ENCODE measurements at places on chromosomes 7 and 10. TPM values are rescaled to one million over a fixed set of nuclear protein-coding genes. Genes with fewer than 3 reads are reported as not detected.

The POLR2J3 gene
- 3.8 TPM for total RNA-seq

The PTF1A gene
- not detected for total RNA-seq

The CYP2E1 gene
- 0.40 TPM for total RNA-seq

The TUBB8 gene
- total RNA-seq, result not detected

The HPSE2 gene
- total RNA-seq, result not detected

The SAP25 gene
- total RNA-seq, result not detected

The PTN gene
- 4.7 TPM for total RNA-seq

The TECPR1 gene
- 19.6 TPM for total RNA-seq

The ANKRD2 gene
- total RNA-seq, result 31.3 TPM

The LBX1 gene
- total RNA-seq, result not detected

The UPK3B gene
- 0.15 TPM for total RNA-seq

The HMX2 gene
- not detected for total RNA-seq

The SPDYE16 gene
- total RNA-seq, result not detected

The EN2 gene
- total RNA-seq, result 0.05 TPM

The RBP3 gene
- not detected for total RNA-seq

The RTKN2 gene
- total RNA-seq, result 4.7 TPM

The ZNF488 gene
- 0.25 TPM for total RNA-seq

The GCC1 gene
- 30.4 TPM for total RNA-seq

The SEMA3E gene
- total RNA-seq, result 4.7 TPM

The ZCWPW1 gene
- total RNA-seq, result 0.17 TPM

The ADAM8 gene
- total RNA-seq, result 15.8 TPM

The ACSM6 gene
- 0.10 TPM for total RNA-seq

The OPN1SW gene
- not detected for total RNA-seq

The ABCF2 gene
- 80.6 TPM for total RNA-seq

The C7orf57 gene
- total RNA-seq, result not detected

The POLR2J gene
- 17.4 TPM for total RNA-seq

The MALRD1 gene
- not detected for total RNA-seq

The SPDYE2 gene
- not detected for total RNA-seq

The KDM7A gene
- 7.2 TPM for total RNA-seq
